ENCODE measurements at places on chromosomes 11 and 22.

DNA sequence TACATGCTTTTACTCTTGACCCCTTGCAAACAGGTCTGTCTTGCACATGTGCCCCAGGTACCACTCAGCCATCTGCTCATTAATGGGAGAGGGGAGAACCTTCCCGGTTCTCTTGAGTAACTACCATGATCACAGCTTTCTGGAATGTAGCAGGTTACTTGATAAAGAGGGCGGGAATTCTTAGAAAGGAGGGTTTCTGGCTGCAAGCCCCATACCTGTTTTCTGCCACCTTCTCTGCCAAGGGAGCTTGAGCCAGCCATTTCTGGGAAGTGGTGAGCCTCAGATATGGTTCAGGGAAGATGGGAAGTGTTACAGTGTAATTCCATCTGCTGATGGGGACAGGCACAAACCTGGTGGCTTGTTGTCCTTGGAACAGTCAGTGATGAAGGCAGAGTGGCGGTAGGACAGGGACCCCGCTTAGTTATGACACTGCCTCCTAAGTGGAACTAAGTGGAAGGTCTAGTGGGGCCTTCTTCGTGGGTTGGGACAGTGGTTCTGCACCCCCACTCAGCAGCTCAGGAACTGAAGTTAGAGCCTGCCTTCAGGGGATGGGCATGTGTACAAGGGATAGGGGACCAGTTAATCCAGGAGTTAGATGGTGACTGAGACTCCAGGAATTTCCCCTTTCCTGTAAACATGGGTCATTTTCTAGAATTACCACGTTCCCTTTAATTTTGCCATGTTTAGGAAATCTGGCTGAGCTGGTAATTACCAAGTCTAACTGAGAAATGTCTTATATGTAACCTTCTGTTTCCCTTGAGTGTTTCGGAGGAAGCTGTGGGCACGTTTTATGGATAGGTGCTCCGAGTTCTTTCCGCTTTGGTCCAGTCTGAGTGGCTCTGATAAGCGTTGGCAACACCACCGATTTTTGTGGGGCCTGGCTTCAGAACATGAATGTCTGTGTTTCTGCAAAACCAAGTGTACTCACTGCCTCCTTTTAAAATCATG lies 35.3 kb downstream of the BCR start:
- no peak for DNase-seq

GRCh38 chr11:101786421-101786820 lies 128.4 kb upstream of the CEP126 start:
- no peak for DNase-seq

GRCh38 chr22:17873804-17874203 lies 99.5 kb upstream of the BID start:
- no peak for DNase-seq

DNA sequence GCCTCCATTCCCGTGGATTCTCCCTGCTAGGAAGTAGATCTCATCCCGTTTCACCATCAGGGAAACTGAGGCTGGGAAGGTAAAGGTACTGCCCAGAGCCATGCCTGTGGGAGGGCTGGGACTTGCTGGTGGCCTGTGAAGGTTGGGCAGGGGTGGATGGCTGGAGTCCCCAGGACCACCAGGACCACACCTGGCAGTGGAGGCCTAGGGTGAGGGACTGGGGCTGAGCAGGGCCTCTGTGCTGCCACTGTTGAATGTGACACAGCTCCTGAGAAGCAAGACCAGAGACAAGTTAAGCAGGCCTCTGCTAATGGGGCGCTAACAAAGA lies 26.2 kb upstream of the PRODH start:
- no peak for DNase-seq

- no peak for DNase-seq
Measured at GRCh38 chr11:60791153-60791933, 6.2 kb downstream of the MS4A10 start.

DNA sequence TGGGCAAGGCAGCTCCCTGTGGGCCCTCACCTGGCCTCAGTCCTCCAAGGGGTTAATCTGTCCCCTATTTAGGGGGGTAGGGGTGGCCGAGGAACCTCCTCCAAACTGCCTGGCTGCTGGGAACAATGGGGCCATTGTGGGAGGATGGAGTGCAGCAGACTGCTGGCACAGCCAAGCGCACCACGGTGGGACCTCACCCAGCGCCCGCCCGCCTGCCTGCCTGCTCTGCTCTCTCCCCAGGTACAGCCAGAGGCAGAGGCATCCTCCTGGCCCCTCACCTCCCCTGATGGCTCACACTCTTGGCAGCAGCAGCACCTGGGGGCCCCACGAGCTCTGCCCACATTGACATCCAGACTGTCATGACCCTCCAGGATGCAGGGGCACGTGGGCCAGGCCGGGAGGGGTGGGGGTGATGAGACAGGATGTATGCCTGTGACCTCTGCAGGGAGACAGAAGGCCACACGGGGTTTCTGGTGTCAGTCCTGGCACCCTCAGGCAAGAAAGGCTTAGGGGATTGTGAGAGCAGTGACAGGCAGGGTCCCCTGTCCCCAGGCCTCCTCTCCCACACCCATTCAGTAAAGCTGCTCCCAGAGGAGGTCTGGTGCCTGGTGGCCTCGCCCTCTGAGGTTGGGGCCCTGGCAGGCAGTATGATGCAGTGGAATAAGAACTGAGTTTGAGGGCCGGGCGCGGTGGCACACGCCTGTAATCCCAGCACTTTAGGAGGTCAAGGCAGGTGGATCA lies 11.4 kb downstream of the BCL9L start:
- peak; percentile 54 for DNase-seq

GRCh38 chr22:30272781-30273601 lies 6.3 kb upstream of the OSM start:
- no peak for DNase-seq

GRCh38 chr11:43907028-43907975 lies 26.7 kb downstream of the ALKBH3 start:
- DNase-seq = no peak

DNA sequence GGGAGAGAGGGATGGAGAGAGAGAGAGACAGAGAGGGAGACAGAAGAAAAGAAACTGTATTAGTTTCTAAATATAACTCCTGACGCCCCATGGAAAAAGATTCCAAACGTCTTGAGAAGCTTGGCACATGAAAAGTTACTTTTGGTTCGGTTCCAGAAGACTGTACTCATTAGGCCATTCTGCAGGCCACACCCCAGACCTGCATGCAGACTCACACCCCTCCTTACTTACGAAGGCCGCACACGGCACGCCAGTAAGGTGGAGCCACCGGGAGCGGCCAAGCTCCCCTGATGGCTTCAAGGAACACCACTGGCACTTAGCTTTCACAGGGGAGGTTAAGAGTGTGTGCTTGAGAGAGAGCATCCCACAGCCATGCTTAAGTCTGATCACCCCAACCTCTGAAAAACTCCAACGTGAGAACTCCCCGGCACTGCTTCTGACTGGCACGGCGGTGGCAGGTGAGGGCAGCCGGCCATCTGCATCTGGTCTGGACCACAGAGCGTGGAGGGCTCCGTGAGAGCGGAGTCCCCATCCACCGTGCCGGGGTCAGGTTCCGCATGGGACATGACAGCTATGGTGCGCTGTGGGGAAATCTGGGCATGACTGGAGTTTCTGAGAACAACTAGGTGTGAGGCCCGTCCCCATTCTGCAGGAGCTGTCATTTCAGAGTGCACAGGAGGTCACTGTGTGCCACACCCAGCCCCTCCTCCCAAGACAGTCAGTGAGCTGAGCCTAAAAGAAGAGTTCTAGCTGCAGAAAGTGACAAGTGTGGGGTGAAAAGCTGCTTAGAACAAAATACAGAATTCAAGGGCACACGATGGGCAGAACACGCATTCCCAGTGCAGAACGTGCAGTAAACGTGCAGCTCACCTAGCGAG lies 62.4 kb downstream of the MYH9 start:
- DNase-seq = no peak

GRCh38 chr11:88345408-88345807 lies 7.9 kb upstream of the CTSC start:
- DNase-seq = no peak

DNA sequence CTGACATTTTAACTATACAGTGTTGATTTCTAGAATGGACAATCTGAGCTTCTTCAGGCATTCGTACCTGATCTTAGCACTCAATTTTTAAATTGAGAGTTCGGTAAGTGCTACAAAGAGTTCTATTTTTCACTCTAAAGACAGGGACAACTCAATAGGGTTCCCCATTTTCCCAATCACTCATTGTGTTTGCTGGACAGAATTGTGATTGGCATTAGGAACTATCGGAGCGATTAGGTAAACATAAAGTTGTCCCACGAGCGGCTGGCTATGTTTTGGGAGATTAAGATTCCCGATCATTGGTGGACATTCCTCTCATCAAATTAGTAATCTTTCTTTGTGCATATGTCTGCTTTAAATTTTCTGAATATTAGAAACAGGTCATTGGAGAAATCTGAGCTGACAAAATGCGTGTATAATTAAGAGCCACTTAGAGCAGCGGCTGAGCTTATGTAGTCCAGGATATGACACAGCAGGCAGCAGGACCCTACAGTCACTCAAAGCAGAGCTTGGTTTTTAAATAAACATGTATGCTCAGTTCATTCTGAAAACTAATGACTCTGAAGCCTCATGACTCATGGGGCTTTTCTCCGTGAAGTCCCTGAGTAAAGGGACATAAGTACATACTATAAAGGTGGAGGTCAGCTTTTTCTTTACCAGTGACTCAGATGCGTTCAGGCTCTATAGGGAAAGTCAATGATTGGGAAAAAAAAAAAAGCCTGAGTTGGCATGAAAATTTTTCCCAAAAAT lies 109.4 kb downstream of the GRIA4 start:
- no peak for DNase-seq

- no peak for DNase-seq
Measured at GRCh38 chr11:29989174-29989970, 27.5 kb downstream of the KCNA4 start.

GRCh38 chr11:115920092-115920461 lies 415.9 kb upstream of the CADM1 start:
- no peak for DNase-seq

DNA sequence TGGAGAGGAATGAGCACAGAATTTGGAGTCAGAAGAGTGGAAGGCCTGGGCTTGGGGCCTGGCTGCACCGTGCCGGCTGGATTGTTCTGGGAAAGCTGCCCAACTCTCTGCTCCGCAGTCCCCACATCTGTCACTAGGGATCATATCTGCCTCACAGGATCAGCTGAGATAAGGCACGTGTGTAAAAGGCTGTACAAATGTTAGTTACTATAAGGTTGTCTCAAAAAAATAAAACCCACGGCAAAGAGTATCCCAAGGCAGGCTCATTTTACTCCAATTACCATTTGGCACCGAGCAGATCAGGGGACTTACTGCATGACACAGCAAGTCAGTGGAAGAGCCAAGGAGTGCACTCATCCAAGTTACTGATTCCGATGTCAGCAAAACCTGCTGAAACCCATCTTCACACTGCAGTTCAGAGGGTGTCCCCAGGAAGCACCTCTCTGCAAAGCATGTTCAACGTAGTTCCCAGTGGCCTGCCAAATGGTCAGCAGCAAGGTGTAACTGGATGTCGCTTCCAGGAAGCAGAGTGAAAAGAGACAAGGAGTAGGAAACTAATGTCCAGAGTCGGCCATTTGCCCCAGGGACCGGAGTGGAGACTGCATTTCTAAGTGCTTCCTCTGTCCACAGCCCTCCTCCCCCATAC lies 18.1 kb upstream of the MRTFA start:
- no peak for DNase-seq

DNA sequence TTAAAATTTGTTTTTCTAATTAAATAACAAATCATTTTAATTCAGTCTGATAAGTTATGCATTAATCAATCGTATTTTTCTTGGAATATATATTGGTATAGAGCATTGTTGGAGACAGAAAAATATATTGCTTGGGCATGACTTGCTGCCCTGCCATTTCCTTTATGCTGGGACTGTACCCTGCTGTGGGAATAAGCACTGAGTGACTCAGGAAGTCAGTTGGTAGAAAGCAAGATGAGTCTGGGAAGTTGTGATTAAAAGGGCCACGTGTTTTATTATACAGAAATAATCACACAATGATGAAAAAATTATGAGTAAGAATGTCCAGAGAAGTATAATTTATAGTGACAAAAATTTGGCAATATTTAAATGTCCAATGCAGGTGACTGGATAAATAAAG lies 139.5 kb downstream of the KIF18A start:
- no peak for DNase-seq

- DNase-seq = no peak
Measured at GRCh38 chr11:44858796-44859527, 91.7 kb downstream of the TP53I11 start.

DNA sequence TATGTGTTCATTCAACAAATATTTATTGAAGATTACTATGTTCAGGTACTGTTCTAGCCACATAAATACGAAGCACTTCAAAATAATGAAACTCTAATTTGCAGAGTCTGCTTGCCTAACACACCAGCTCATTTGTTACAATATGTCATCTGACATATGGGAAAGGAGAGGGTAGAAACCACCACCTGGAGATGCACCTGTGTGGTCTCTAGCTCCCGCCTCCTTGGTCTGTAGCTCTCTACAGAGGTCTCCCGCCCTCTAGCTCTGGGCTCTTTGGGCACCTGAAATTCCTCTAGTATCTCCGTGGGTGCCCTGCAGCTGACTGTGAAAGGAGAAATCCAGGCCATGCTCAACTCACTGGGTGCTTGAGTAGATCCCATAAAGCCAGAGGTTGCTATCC lies 51.4 kb upstream of the DBX1 start:
- no peak for DNase-seq

DNA sequence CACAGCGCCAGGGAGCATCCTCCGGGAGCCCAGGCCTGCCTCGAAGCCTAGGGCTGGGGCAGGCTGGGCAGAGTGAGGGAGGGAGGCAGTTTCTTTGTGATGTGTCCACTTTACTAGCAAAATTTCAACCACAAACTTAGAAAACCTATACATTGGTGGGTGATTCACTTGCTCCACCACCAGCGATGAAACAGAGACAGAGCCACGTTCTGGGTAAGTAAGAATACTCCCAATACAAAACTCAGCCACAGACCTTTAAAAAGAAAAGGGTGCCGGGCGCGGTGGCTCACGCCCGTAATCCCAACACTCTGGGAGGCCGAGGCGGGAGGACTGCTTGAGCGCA lies 22.3 kb downstream of the CDKN1C start:
- no peak for DNase-seq

- no peak for DNase-seq
Measured at GRCh38 chr11:47587723-47588326, 1.3 kb downstream of the FAM180B start.

- DNase-seq = no peak
Measured at GRCh38 chr11:8720352-8720751, 37.8 kb downstream of the RPL27A start.

- no peak for DNase-seq
Measured at GRCh38 chr11:66688561-66689534, 11.2 kb upstream of the RBM4B start.

GRCh38 chr22:38415046-38415445 lies 40.0 kb downstream of the KCNJ4 start:
- DNase-seq = no peak

DNA sequence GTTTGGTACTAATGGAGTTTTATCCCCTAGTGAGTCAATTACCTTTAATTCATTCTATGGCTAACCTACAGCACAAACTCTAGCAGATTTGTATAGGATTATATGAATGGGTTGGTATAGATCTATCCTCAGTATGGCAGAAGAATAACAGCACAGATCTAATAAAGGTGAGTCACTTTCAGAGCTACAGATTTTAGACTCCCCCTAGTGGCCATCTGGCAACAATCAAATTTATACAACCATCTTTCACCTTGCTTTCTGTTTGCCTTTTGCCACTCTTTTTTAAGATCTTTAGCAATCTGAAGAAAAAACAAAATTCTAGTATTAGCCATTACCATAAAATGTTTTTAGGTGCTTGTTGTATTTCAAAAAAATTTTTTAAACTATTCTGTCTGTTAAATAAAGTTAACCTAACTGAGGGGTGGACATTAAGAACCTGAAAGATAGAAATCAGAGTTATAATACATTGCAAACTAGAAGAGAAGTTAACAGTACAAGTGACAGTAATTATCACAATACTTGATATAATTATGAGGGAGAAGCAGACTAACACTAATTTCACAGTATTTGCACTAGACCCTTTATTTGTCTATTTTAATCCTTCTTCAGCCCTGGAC lies 25.8 kb downstream of the DDIAS start:
- DNase-seq = peak; percentile 1

All from stimulated activated naive CD4-positive, alpha-beta T cell treated with Interleukin-2 at 50 U/mL for 16 hours (primary cell).